ENCODE measurements at places on chromosomes 16 and 17.

DNA sequence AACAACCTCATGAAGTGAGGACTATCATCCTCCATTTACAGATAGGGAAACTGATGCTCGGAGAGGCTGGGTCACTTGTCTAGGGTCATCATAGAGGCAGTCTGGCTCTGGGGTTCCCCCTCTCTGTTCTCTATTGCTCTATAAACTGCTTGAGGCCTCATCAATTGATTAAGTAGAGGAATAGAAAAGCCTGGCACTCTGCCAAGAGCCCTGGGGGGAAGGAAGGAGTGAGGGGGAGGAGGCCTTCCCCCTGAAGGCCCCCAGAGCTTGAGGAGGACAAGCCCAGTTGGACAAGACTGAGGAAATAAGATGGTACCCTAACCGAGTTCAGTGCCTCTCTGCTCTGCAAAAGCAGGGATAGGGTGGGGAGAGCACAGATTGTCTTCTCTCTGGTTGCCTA lies 21.0 kb downstream of the SDK2 start:
- DNase-seq: no peak

GRCh38 chr16:21694609-21695008 lies 30.8 kb downstream of the OTOA start:
- no peak for DNase-seq

DNA sequence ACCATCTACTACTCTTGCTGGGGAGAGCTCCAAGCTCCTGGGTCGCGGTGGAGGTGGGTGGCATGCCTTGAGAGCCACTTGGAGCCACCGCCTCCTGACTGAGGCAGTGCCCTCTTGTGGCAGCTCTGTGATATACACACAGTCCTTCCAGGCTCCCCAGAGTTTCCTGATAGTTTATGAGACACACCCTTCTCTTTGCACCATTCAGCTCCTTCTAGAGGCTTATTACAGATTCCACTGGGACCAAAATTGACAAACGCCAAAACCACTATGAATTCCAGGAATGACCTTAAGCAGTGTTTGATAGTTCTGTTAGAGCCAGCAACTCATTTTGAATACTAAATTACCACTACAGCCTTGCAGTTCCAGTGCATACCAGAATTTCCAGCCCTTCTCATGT lies 170.1 kb upstream of the CDH13 start:
- DNase-seq: no peak

DNA sequence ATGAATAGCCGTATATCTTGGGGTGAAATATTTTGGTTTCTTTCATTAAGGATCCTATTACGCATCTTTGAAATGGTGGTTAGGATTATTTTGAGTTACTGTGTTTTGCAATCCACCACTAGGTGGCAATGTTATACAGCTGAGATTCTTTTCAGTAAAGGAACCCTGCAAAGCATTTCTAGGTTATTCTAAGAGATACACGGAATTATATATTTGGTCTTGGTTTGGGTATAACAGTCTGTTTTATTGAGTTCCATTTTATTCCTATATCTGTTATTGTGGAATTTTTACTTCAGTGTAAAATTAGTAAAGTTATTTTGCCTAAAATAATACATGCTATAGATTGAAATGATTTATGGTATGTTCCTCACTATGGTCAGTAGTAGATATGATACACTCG lies 62.9 kb upstream of the CPHXL start:
- DNase-seq: no peak

DNA sequence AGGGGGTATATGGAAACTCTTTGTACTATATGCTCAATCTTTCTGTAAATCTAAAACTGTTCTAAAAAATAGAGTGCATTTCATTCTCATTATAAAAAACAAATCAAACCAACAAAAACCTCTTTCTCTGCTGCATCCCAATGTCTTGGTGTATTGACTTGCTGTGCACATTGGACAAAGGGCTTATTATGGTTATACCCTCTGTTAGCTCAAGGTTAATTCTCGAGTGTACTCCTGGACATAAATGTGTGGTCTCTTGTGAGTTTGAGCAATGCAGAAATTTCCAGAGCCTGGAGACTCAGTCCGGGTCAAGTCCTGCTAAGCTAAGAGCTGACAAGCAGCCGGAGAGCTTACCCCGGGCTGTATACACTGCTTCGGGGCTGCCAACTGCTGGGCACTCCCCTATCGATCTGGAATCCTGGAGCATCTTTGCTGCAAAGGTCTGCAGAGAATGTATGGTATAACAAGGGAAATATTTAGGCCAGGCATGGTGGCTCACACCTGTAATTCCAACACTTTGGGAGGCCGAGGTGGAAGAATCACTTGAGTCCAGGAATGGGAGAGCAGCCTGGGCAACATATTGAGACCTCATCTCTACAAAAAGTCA lies 66.2 kb upstream of the BRD7 start:
- DNase-seq: no peak

DNA sequence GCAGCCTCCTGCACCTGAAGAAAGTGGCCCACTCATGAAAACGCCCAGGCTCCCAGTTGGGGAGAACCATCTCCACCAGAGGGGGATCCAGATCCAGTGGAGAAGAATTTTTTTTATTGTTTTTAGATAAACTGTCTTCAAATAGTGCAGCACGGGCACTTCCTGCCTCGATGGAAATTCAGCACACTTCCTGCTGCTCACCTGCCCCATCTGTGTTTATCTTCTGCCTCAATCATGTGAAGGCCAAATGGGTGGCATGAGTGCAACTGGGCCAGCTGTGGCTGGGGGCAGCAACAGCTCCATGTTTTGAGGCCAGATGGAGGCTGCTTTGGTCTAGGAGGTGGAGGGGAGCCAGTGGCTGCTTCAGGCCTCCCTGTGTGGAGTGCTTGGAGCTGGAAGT lies 75.9 kb upstream of the WSB1 start:
- DNase-seq: no peak

GRCh38 chr16:66167564-66168291 lies 198.8 kb upstream of the CDH5 start:
- no peak for DNase-seq

DNA sequence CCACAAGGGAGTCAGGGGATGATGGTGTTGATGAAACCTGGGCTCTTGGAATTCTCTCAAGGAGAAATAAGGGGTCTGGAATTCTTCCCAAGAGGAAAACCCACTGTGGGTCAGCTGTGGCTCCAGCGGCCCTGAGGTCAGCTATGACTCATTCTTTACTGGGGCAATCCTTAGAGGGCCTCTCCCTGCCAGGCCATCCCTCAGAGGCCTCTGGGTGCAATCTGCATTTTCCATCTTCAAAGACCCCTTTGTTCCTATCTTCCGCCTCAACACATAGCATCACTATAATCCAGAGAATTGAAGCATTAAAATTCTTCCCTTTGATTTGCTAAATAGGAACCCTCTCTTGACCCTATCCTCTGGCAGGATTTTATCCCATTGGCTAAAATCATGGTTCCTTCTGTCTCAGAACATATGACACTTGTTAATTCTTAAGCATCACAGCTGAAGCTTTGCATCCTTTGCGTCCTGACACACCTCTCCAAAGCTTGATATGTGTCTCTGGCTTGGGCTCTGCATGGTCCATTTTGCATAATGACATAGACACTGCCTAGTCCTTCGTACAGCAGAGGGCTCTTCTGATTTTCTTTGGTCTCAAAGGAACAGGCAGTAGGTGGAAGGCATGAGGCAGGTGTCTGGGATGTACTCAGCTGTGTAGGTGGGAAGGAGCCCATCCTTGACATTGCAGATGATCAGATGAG lies 4.4 kb upstream of the KRT37 start:
- no peak for DNase-seq

DNA sequence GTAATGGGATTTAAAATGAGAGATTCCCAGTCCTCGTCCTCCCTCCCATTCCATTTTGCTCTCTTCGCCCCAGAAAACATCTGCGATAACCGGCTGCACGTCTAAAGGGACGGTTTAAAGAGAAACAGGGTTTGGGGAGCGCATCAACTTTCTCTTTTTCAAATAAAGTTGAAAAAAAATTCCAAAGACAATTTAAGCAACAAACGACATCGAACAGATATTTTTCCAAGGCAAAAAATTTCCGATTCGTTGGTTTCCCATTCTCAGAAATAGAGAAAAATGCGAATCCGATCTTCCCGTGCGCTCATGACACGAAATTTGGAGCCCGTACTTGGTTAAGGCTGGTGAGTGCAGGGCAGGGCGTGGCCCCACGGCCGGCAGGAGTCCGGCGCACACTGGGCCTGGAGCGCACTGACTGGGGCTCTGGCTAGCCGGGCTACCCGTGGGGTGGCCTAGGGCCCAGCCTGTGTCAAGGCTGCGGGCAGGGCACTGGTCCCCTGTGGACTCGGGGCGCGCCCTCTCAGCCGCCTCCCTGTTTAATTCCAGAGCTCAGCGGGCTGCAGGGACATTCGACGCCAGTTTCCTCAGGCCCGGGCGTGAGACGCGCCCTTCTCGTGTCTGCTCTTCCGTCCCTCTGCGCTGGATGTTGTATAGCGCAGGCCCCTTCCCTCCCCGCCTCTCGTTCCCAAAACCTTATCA lies 17.9 kb upstream of the ZFHX3 start:
- DNase-seq: no peak

DNA sequence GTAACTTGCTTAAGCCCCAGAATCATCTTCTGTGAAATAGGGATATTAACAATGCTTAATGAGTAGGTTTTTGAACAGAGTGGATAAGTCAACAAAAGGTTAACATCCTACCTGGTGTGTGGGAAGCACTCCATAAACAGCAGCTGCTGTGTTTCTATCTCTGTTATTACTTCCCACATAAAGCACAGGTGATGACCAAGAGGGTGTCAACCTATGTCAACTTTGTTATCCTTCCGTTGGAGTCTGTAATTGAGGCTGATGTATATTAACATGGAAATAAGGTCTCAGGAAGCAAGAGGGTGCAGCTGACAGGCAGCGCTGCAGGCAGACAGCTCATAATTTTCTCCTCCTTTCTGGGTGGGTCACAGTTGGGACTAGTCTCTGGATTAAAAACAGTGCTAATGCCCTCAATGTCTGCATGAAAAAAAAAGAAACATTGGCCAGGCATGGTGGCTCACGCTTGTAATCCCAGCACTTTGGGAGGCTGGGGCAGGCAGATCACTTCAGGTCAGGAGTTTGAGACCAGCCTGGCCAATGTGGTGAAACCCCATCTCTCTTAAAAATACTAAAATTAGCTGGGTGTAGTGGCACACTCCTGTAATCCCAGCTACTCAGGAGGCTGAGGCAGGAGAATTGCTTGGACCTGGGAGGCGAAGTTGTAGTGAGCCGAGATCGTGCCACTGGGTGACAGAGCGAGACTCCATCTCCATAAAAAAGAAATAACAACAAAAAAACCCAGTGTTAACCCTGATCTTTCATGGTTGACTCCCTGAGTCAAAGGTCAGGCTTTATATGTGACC lies 269.6 kb downstream of the SNX29 start:
- DNase-seq: peak; percentile 49

- no peak for DNase-seq
These were observed 832 bp downstream of the ETV4 start for GRCh38 chr17:43545383-43545632.

DNA sequence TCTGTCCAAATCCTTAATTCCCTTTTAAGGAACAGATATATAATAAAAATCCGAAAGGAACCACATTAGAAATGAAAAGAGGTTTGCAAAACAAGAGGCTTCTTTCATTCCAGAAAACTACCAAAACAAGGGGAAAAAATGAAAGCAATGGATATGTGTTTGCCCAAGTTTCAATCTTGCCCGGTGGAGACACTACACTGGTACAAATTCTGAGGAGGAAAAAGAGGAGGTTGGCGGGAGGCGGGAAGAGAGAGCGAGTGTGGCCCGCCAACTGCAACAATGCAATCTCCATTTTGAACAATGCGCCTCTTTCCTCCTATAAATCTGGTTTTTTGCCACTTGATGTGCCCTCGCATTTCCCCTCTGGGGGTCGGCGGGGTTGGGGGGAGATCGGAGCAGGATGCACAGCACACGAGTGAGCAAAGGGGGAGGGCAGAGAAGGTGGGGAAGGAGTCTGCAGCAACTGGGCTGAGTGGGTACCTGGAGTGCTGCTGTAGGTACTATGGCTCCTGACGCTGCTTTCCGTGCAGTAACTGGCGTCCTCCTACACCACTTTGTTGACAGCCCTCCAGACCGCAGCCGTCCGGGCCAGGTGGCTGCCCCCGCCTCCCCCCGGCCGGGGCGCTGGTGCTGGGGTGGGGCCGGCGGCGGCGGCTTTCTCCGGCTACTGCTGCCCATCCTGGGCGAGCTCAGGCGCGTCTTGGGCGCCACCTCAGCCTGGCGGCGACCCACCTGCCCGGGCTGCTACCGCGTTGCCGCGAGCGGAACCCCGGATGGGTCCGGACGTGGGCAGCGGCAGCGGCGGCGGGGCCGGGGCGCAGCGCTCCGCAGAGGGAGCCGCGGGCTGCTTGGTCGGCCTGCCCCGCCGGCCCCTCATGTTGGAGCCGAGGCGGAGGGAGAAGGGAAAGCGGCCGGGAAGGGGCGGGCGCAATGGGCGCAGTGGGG lies 93.8 kb upstream of the PLEKHM1 start:
- DNase-seq: no peak

- no peak for DNase-seq
These were observed 18.6 kb downstream of the GGA2 start for GRCh38 chr16:23491490-23492391.

GRCh38 chr16:27449434-27450195 lies 47.6 kb downstream of the IL21R start:
- no peak for DNase-seq

GRCh38 chr17:17603178-17603894 lies 11.8 kb upstream of the PEMT start:
- peak; percentile 32 for DNase-seq

GRCh38 chr17:57464191-57464864 lies 208.0 kb downstream of the MSI2 start:
- DNase-seq: no peak

- DNase-seq: no peak
These were observed 12.7 kb upstream of the IGFBP4 start for GRCh38 chr17:40430272-40431230.

DNA sequence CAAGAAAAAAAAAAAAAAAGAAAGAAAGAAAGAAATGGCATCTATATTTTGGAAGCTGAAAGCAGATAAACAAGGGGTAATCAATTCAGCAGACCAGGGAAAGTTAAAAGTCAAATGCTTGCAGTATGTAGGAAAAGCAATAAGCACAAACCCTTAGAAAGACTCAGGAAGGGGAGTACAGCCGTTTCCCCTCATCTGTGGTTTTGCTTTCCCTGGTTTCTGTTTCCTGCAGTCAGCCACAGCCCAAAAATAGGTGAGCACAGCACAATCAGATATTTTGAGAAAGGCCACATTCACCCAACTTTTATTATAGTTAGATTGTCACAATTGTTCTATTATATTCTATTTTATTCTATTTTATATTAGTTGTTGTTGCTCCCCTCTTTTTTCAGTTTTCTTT lies 14.4 kb upstream of the ALOX12 start:
- no peak for DNase-seq

GRCh38 chr17:39064819-39065218 lies 86.6 kb downstream of the PLXDC1 start:
- no peak for DNase-seq

GRCh38 chr17:1997927-1998742 lies 27.0 kb downstream of the RTN4RL1 start:
- DNase-seq: peak; percentile 27

- DNase-seq: no peak
These were observed 10.4 kb downstream of the VPS53 start for GRCh38 chr17:704111-704864.

GRCh38 chr17:66983414-66984021 lies 19.0 kb downstream of the CACNG4 start:
- no peak for DNase-seq

- no peak for DNase-seq
These were observed 366.6 kb upstream of the CCL2 start for GRCh38 chr17:33888455-33888854.

- DNase-seq: no peak
These were observed 9.1 kb downstream of the FHOD1 start for GRCh38 chr16:67238278-67238575.

GRCh38 chr16:2365397-2366294 lies 25.1 kb upstream of the ABCA3 start:
- no peak for DNase-seq
